ENCODE measurements at places on chromosomes 12 and 14.

DNA sequence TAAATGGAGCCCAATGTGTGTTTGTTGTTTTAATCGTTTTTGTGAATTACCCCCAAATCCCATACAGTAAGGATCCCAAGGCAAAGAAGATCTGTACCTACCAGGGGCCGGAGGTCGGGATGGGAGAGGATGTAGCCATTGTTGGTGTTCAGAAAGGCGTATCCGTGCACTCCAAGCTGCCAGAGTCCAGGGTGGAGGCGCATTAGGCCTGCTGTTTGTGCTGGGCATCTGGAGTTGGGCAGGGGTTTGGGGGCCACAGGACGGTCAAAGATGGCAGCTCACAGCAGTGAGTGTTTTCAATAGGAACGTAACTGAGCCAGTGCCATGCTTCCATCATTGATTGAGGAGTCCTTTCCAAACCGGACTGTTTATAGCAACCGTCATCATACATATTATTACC is 40.2 kb downstream of the CACNA2D4 start:
- no peak for DNase-seq

GRCh38 chr12:52980096-52980649 is 26.1 kb upstream of the EIF4B start:
- no peak for DNase-seq

DNA sequence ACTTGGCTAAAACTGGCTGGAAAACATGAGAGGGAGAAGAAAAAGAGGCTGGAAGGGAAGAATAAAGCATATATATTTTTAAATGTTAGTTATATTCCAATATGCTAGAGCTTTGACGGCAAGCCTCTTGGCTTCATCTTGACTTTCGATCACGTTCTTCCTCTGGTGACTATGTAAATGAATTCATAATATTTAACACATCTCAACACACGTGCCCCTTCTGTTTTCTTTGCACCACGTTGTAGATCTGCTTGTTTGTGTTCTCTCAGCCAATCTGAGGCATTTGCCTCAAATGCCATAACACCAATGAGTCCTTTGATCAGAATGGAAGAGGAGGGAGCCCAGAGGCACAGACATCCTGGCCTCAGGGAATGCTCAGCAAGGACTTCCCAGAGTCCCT is 45.4 kb upstream of the TRIM9 start:
- no peak for DNase-seq

GRCh38 chr12:69688471-69689427 is 10.4 kb downstream of the BEST3 start:
- DNase-seq = no peak

DNA sequence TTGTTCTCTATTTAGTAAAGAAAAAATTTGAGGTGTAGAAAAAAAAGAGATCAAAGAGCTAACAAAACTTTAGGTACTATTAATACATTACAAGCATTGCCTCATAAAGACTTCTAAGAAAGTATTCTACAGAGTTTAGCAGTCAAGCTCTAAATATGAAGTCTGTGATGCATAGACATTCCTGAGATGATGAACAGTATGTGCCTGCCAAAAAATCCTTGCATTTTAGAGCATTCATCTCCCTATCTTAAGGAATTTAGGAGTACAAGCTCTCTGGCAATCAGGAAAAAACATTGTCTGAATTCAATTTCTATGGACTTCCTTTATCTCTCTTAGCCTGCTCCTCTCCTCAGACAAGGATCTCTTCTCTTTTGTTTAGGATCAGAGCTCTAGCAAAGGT is 202.6 kb upstream of the LRFN5 start:
- DNase-seq = no peak
